NCI-H2081 (cell line): ENCODE measurements at places on chromosomes 7 and 10.
A peak's percentile ranks its signal among the peaks of the same experiment; 100 is the strongest.

DNA sequence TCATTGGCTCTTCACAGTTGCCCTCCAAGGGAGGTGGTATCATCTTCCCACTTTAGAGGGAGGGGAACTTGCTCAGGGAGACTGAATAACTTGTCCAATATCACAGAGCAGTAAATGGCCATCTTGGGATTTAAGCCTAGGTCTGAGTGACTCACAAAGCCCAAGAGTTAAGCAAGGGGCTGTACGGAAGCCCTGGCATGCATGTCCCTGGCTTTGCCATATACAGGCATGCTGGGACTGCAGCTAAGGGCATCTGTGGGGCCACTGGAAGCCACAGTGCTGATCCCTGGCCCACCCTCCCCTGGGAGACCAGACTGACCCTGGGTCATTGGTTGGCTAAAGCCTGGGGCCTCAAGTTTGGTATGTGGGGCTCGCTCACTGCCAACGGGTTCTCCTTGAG, 3.1 kb downstream of the VSIR start:
- no peak for DNase-seq

GRCh38 chr7:50671386-50671785, 106.2 kb upstream of the DDC start:
- no peak for DNase-seq

DNA sequence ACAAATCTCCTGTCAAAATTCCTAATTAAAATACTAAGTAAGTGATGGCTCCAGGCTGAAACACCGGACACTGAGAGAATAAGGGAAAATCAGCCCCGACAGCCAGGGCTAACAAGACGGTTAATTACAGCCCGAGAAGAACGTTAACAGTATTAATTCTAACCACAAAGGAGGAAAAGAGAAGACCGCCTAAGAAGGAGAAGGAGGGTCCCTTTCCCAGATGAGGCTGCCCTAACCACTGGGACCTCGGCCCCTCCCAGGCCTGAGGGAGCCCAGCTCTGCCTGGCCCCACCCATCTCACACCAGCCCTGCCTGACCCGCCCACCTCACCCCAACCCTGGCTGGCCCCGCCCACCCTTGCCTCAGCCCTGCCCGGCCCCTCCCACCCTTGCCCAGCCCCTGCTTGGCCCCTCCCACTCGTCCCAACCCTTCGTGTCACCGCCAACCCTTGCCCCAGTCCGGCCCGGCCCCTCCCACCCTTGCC, 51.3 kb downstream of the PWWP2B start:
- DNase-seq: no peak

GRCh38 chr7:5528815-5529442, 105.3 kb upstream of the TNRC18 start:
- no peak for DNase-seq

GRCh38 chr7:4663239-4664018, 18.7 kb upstream of the FOXK1 start:
- no peak for DNase-seq

DNA sequence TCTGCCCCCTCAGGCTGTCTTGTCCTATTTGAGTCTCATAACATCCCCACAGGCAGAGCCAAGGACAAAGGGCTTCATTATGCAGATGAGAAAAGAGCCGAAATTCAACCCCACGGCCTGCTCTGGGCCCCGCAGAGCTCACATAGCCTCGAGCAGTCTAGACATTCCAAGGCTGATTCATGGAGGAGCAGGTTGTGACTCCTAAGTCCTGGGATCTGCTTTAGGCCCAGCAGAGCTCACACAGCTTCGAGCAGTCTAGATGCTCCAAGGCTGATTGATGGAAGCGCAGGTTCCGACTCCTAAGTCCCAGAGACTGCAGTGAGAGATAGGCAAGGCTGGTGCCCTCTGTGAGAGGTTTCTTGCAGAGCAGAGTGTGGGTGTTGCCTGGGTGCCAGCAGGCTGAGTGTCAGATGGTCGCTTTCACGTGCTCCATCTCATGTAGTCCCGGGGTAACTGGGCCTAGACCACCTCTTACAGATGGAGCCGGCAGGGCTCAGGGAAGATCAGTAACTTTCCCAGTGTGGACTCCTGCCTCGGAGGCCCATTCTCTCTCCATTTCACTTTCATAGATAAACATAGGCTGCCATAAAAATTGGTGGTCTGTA, 436.1 kb upstream of the FOXK1 start:
- no peak for DNase-seq

DNA sequence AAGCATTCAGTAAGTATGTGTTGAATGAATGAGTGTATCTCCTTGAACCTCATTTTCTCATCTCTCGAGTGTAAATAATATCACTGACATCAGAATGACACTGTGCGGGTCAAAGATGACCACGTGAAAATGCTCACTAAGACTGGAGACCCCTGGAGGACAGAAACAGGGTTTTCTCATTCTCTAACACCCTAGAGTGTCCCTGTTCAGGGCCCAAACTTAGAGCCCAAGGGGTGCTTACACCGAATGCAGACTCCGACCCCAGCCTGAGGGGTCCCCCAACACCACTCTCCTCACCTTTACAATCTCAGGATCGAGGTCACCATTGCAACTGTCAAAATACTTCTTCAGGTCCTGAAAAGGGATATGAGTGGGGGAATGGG, 1.4 kb downstream of the CDK5 start:
- DNase-seq: no peak

DNA sequence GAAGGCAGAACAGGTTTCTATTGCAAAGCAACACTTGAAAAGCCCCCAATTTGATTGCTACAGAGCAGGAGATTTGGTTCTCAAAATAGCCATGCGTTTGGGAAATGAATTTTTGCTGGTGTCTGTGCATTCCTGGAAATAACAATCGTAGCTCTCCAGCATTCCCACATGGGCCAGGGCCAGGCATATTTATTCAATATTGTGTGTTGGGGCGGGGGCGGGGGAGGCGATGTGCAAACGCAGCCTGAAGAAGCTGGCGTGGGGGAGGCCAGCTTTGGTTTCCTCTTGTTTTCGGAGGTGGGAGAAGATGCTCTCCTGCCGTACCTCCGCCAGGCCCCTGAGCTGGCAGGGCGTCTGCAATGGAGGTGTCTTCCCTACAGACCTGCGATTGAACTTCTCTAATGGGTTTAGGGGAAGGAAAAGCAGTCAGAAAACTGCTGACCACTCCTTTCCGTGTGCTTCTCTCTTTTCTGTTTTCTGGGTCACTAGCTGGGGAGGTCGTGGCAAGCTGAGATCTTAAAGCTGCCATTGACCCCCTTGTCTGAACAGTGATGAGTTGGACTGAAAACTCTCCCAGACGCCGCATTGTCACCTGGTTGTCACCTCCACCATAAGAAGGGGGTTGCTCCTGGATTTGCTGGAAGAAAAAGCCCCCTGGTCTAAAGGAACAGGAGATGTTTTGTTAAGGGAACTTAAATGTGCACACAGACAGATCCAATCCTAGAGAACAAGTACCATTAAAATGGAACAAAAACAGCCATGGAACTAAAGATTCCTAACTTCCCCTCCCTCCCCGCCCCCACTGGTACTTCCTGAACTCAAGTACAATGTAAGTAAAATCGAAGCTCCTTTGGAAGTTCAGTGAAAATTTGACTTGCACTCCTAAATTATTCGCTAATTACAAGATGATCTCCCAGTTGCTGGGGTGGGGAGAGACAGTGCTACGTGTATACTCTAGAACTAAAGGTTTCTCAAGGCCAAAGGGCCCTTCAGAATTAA, 56.4 kb upstream of the HABP2 start:
- no peak for DNase-seq

DNA sequence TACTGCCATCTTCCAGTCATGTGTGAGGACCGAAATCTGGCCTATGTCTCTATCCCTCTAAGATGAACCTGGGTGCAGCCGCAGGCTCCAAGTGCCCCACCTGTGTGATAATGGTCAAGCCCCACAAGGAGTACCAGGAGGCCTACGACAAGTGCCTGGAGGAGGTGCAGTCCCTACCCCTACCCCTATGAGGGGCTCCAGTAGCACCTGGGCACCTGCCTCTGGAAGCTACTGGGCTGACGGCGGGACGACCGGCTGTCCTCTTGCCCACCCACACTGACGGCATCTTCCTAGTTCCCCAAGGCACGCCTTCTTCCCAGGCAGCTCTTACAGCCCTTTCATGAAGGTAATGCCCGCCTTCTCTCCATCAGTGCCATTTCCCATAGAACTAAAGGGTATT, 47.4 kb downstream of the HOXA1 start:
- no peak for DNase-seq

DNA sequence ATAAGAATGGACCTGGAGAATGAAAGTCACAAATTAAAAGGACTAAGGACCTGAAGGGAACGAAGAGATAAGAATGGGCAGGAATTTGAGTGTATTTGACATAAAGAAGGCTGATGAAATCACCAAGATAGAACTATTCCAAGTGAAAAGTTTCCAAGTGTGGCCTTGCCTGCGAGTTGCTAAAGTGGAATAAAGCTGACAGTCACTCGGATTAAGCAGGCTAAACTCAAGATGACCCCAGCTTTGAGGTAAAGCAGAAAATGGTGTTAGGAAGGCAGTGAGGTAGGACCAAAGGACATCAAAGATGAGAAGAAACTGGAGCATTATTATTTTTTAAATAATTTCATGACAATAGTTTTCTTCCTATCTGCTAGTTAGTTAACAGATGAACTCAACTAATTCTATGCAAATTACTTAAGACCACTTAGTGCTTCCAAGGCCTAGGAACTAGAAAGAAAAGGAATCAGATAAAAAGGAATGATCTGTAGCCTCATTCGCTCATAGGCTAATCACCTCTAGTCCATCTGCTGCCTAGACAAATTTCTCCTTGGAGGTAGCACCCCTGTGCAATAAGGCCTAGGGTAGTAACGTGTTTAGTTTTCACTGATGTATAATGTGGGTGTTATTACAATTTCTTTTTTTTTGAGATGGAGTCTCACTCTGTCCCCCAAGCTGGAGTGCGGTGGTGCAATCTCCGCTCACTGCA, 34.5 kb downstream of the EZH2 start:
- DNase-seq: no peak

DNA sequence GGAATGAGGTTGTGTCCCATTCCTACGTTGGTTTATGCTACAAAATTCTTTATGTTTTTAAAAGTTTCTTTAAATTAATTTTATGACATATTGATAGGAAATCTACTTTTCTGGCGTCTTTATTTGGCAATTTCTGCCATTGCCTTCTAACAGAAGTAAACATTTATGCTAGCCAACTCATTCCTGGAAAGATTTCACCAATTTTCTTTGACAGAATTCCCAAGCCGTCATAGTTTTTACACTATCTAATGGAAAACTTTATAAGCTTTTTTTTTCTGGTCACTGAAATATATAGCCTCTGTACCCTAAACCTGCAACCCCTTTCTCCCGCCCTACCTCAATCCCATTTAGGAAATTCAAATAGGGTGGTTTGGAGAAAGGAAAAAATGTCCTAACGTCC, 6.1 kb upstream of the TCAF1 start:
- no peak for DNase-seq

DNA sequence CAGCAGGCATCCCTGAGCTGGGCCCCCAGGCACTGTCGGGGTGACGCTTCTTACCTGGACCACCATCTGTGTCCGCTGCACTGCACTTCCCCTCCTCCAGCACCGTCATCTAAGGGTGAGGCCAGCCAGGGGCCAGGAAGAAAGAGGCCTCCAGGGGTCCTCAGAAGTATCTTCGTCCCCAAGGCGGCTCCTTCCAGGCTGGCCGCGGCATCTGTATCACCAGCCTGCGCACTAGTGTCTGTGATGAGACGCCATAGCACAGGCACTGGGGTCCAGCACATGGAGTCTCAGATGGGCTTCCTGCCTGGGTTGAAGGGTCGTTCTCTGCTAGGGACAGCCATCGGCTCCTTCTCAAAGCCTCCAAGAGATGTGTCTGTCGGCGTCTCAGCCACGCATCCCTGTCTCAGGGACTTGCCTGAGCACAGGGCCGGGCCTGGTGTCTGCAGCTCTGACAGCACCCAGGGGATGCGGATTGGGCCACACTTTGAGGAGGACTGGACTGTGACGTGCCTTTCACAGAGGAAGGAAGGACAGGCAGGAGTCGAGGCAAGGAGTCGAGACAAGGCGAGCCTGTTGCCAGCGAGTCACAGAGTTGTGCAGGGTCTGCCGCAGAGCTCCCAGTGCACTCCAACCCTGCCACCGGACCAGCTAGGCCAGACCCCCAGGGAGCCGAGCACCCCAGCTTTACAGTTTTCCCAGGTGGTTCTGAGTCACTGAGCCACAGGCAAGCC, 101.5 kb upstream of the DIP2C start:
- no peak for DNase-seq

GRCh38 chr7:25321424-25321823, 93.1 kb upstream of the NPVF start:
- DNase-seq: no peak

DNA sequence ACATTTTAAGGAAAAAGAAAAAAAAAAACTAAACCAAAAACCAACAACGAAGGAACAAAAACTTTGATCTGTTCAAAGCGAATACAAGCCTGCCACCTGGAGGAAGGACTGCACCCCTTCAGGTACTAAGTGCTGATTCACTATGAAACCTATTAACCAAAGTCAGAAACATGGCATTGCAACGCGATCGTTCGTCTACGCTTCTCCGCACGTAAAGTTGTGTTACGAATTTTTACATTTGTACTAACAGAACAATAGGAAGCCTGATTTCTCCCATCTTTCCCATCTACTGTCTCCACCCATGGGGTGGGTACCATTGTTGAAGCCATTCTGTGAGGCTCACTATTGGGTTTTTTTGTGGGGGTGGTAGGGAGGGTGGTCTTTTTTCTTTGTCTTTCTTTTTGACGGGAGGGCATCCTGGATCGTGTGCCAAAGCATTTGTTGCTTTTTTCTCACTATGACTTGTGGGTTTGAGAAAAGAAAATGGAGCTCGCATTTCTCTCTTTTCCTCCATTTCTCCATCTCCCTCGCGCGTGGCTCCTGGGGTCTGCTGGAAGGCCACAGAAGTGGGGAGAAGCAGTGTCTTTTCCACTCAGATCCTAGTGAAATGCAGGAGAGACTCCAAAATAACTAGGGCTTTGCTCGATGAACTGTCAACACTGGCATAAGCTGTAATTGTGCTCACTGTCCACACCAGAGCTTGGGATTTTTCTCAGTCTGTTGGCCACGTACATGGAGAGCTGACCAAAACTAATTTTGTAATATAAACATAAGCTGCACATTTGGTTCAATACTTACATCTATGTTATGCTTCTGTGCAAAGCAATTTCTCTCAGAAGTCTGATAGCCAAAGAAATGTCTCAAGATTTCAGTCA, 100.9 kb upstream of the YAE1 start:
- peak; percentile 71 for DNase-seq
